ENCODE measurements at places on chromosomes 16 and 17. TPM values are rescaled to one million over a fixed set of nuclear protein-coding genes. Genes with fewer than 3 reads are reported as not detected.

The HP gene
- polyA plus RNA-seq, result 0.78 TPM

The GRAP gene
- 5.7 TPM for polyA plus RNA-seq

The KRTAP4-12 gene
- polyA plus RNA-seq, result not detected

The KRTAP4-6 gene
- not detected for polyA plus RNA-seq

The FAM20A gene
- 12.3 TPM for polyA plus RNA-seq

The IGSF6 gene
- 2.8 TPM for polyA plus RNA-seq

The SCARF1 gene
- polyA plus RNA-seq, result 5.0 TPM

The KPNA2 gene
- 123 TPM for polyA plus RNA-seq

The HAS3 gene
- 3.5 TPM for polyA plus RNA-seq

The DYNLRB2 gene
- polyA plus RNA-seq, result 8.9 TPM

The METTL9 gene
- 268 TPM for polyA plus RNA-seq

The KIF22 gene
- polyA plus RNA-seq, result 67.5 TPM

The BCAR1 gene
- 37.1 TPM for polyA plus RNA-seq

The KRTAP9-8 gene
- polyA plus RNA-seq, result not detected

The RHBDL1 gene
- polyA plus RNA-seq, result 0.58 TPM

The RCVRN gene
- 0.37 TPM for polyA plus RNA-seq

The TEKT1 gene
- 0.94 TPM for polyA plus RNA-seq

The DLX4 gene
- polyA plus RNA-seq, result 0.28 TPM

The KRT36 gene
- not detected for polyA plus RNA-seq

The RASL10B gene
- 12.9 TPM for polyA plus RNA-seq
